Esophagus mucosa (tissue), 1 donor: ENCODE measurements at places on chromosomes 16 and 17.

DNA sequence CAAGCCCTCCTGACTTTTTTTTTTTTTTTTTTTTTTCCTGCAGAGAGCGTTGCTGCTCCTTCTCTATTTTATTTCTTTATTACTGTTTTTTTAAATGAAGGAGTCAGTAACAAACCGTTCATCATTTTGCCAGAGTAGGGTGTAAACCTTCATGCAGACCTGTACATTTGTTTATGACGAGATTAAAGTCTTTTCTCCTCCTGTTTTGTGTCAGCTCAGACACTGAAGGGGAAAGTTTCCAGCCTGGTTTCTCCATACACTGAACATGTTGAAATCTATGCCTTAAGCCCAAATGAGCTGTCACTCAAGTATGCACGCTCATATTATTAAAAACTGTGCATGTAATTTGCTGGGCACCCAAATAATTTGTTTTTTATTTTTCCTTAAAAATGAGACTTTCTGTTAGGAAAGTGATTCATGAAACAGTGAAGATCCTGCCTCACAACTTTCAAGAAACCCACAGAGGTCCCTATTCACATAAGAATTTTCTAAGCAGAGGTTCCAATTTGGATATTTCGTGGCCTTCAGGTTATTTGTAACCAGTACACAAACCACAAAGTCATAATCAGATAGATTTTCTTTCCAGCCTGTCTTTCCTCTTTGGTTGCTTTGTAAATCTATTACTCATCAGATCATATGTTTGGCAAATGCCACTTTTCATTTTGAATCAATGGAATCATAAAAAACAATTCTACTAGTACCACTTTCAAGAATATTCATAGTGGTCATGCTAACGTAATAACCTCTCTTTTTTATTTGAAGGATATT lies 700.3 kb downstream of the MAF start:
- no peak for ATAC-seq

DNA sequence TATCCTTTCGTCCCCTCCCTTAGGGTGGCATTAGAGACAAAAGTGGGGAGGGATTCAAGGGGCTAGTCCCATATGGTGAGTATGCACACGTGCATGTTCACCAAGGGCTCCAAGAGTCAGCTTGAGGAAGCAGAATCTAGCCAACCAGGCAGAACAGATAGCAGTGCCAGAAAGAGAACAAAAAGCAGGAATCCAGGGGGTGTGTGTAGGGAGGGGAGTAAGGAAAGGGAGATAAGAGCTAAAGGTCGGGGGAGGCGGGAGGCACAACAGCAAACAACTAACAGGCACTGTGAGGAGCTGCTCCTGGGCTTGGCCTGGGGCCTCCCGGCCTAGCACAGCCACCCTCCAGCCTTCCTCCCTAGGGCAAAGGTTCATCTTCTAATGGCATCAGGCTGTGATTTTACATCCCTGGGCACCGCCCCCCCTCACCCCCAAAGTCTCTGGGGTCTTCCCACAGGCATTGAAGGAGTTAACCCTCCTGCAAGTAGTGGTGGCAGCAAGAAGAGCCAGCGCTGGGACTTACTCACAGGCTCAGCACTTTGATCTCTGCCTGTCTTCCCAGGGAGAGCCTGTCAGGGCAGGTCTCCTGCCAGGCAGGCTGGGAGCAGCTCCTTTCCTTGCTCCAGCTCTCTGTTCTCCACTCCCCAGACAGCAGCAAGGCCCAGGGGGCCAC lies 12.4 kb upstream of the SUPT4H1 start:
- ATAC-seq, result peak; percentile 75

GRCh38 chr16:84298376-84298899 lies 3.8 kb downstream of the WFDC1 start:
- ATAC-seq, result no peak

DNA sequence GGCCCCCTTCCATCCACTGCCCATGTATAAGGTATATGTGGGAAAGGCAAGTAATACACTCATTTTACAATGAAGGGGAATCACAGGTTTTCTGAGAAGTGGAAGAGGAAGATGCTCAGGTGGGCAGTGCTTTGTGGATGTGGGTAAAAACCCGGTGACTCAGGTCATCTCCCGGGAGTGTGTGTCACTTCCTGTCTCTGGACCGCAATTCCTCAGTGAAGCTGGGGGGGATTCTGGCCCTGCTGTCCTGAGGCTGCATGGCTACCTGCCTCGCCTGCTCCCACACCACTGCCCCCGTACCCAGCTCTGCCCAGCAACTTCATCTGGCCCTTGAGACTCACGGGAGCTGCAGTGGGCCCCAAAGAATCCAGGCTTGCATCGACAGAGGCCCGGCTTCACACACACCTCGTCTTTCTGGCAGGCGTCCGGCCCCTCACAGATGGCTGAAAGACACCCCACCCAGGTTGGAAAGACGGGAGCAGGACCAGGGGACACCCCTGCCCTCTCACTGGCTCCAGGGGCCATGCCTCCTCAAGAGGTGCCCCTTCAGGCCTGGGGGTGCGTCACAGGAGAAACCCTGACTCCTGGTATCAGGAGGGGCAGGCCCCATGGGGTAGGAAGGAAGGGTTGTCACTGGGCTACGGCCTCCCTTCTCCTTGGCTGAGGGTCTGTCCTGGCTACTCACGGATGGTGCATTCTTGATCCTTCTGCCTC lies 882 bp downstream of the SCARF1 start:
- ATAC-seq, result no peak

DNA sequence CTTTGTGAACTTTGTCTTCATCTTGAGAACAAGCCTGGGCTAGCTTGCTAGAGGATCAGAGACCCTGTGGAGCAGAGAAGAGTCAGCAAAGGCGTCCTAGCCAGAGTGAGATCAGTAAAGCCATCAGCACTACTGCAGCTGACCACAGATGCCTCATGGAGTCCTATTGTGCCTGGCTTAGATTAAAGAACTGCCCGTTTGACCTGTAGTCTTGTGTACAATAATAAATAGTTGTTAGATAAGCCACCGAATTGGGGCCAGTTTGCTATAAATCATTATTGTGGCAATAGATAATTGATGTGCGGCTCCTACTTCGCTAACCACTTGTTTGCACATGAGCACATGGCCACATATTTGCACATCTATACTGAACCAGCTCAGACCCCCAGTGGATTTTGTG lies 103.0 kb downstream of the CYLD start:
- no peak for ATAC-seq

DNA sequence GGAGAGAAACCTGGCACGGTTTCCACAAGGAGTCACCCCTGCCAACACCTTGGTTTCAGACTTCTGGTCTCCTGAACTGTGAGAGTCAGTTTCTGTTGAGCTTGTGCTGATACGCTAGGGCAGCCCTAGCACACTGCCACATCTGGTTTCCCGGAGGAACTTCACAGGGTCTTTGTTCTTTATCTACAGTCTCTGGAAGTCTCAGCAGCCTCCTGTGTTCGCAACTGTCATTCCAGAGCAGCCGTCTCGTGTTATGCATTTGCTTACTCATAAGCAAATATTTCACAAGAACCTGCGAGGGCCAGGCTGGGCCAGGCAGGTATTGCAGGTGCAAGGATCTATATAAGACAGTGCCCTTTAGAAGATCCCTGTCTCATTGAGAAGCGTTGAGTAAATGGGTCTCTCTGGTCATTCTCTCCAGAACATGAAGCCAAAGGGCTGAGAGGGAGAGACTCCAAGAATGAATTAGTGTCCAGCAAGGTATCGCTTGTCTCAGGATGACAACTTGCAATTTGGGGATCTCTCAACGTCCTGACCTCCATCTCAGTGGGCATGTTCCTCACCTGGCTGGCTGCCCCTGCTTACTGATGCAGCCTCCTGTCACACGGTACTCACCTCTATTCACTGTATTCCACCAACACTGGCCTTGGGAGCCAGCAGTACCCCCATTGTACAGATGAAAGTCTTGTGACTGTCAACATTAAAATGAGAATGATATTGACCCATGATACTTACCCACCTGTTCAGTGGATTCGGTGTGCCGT lies 141.2 kb downstream of the WWOX start:
- ATAC-seq, result peak; percentile 81

- no peak for ATAC-seq
Observed at GRCh38 chr17:14745541-14745940, 444.7 kb downstream of the HS3ST3B1 start.

GRCh38 chr17:27323538-27324215 lies 29.8 kb downstream of the WSB1 start:
- peak; percentile 69 for ATAC-seq

- no peak for ATAC-seq
Observed at GRCh38 chr16:66913711-66914110, 5.0 kb downstream of the CDH16 start.

DNA sequence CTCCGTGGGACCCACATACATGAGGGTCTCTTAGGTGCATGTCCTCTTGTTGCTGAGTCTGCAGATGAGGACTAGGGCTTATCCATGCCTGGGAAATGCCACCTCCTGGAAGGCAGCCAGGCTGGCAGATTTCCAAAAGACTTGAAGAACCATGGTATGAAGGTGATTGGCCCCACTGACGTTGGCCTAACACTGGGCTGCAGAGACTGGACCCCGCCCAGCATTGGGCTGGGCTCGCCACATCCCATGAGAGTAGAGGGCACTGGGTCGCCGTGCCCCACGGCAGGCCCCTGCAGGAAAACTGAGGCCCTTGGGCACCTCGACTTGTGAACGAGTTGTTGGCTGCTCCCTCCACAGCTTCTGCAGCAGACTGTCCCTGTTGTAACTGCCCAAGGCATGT lies 38.2 kb upstream of the IL21R start:
- peak; percentile 22 for ATAC-seq

DNA sequence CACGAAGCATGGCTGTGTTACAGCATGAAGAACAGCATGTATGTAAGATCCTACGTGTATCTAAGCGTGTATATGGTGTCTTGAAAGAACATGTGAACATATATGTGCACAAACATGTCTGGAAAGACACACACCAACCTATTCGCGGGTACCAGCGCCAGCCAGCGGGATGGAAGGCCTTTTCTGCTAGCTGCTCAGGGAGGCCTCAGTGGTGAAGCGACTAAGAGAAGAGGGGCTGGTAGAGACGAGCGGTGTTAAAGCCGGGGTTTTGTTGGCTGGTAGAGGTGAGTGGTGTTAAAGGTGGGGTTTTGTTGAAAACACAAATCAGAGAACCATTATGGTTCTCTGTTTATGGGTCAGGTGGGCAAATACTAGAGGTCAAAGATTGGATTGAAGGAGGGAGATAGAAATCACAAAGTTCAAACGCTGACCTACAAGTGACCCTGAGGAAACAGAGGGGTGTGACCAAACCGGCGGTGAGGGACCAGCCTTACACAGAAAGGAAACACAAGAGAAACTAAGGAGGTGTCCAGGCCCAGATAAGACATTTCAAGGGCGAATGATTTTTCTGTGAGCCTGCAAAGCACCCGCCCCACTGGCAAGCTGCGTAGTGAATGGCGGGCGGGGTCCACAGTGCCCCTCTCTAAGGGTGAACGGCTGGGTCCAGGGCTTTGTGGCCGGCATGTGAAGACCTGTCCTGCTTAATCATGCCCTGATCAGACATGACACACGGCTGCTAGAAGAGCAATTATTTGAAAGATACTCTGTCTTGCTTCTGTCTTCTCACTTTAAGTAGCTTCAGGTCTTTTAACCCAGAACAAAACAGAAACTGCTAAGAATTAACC lies 8.1 kb downstream of the ZCCHC14 start:
- peak; percentile 21 for ATAC-seq

- no peak for ATAC-seq
Observed at GRCh38 chr17:40418428-40418706, 671 bp upstream of the TOP2A start.

- peak; percentile 67 for ATAC-seq
Observed at GRCh38 chr17:58666858-58667267, 25.0 kb downstream of the TEX14 start.

- ATAC-seq, result no peak
Observed at GRCh38 chr17:64315570-64315969, 52.5 kb upstream of the TEX2 start.

- no peak for ATAC-seq
Observed at GRCh38 chr17:9101356-9101755, 80.0 kb downstream of the NTN1 start.

GRCh38 chr16:57485091-57485915 lies 990 bp downstream of the DOK4 start:
- peak; percentile 91 for ATAC-seq

GRCh38 chr17:75998327-75998795 lies 2.3 kb upstream of the CDK3 start:
- ATAC-seq, result no peak

DNA sequence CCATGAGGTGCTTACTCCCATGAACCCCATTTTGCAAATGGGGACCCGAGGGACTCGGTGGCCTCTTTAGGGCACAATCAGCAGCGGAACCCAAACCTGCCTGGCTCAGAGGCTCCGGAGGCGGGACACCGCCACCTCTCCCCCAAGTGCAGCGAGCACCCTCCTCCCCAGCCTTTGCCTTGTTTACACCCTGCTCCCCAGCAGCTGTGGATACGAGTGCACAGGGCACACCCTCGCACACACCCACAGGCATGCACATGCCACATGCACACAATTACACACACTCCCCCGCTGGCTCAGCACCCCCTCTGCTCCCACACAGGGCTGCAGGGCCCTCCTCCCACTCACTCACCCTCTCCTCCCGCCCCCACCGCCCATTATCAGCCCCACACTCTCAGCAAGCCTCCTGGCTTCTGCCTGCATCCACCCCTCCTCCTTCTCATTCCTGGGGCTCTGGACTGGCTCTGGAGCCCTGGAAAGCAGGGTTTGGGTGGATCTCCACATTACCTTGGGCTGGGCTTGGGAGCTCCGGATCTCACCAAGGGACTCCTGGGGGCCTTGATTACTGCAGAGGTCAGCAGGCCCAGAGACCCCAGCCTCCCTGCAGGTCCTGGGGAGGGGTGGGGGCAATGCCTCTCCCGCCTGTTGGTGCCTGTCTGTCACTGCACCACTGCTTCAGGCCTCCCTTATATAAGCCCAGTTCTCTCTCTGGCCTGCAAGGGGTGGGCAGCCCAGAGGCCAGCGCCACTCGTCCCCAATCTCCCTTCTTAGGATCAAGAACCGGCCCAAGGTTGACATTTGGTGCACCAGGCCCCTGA lies 6.4 kb downstream of the PDK2 start:
- peak; percentile 45 for ATAC-seq

GRCh38 chr16:495127-495748 lies 32.3 kb upstream of the CAPN15 start:
- ATAC-seq, result peak; percentile 51

- ATAC-seq, result no peak
Observed at GRCh38 chr16:175011-175949, 1.2 kb upstream of the HBA1 start.

- ATAC-seq, result no peak
Observed at GRCh38 chr17:47848198-47848513, 2.8 kb downstream of the SP6 start.

- ATAC-seq, result peak; percentile 39
Observed at GRCh38 chr16:84331998-84332780, 36.1 kb upstream of the ATP2C2 start.
